SIG-M5 (cell line): ENCODE measurements at places on chromosomes 16 and 17.

GRCh38 chr16:58488531-58488930, 11.4 kb upstream of the NDRG4 start:
- no peak for DNase-seq

- no peak for DNase-seq
Measured at GRCh38 chr17:83132251-83133081, 53.1 kb downstream of the METRNL start.

GRCh38 chr16:53755026-53755910, 51.3 kb downstream of the FTO start:
- no peak for DNase-seq

GRCh38 chr16:58649707-58650106, 20.1 kb upstream of the CNOT1 start:
- DNase-seq, result no peak

DNA sequence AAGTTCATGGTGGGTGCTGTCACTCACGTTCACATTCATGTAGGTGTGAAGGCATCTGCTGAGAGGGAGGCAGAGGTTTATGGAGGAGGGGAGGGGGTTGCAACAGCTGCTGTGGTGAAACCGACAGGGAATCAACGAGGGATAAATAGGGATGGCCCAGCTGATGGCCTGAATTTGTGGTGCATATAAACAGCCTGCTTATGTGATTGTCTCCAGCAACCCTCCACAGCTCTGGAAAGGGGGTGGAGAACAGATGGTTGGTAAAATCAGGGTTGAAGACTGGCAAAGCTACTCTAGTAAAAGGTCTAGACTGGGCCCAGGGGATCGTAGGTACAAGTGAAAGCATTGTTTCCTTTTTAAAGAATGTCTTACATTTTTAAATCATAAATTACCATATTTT, 53.7 kb downstream of the IQCK start:
- DNase-seq, result no peak

DNA sequence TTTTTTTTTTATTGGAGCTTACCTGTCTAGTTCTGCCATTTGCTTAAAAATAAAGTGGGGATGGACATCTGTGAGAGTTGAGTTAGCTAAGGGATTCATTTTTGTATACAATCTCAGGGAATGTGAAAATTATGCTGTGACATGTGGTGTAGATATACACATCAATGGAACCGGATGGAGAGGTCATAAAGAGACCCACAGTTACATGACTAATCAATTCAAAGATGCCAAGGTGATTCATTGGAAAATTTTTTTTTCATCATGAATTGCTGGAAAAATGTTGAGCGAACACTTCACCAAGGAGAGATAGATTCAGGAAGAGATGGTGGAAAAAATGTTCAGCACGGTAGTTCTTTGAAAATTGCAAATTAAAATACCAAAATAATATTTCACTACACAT, 605.4 kb upstream of the KIF2B start:
- no peak for DNase-seq

GRCh38 chr16:83689385-83689831, 118.4 kb upstream of the HSBP1 start:
- no peak for DNase-seq

- no peak for DNase-seq
Measured at GRCh38 chr17:44831371-44831770, 1.3 kb upstream of the GJC1 start.

DNA sequence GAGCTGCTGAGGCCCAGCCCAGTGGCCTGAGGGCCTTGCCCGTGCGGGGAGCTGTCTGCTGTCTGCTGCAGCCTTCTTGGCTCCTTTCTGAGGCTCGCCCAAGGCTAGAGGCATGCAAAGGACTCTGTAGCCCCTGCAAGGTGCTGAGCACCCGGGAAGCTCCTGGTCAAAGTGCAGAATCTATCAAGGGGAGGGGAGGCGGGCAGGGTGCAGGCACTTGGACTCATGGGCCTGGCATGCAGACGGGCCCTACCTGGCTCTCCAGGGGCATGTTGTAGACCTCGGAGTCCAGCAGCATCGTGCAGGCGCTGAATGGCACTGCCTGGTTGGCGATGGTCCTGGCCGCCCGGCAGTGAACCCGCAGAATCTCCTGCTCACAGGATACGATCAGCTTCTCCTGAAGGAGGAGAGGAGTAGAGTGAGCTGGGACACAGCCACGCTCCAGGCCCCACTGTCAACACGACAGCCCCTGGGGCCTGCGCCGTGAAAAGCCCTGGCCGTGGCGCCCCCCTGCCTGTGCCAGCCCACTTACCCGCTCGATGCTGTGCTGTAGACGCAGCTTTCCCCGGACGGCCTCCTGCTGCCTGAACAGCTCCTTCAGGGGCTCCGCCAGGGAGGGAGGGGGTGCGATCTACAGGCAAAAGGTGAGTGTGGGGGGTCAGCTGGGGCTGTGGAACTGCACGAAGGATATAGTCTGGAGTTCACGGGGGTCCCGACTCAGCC, 57.2 kb downstream of the ZNF778 start:
- no peak for DNase-seq

GRCh38 chr16:4166821-4167220, 50.6 kb upstream of the ADCY9 start:
- DNase-seq, result no peak

- no peak for DNase-seq
Measured at GRCh38 chr16:71467810-71468209, 5.8 kb upstream of the ZNF23 start.

- no peak for DNase-seq
Measured at GRCh38 chr17:58332778-58333735, 4.5 kb upstream of the TSPOAP1 start.

- DNase-seq, result no peak
Measured at GRCh38 chr17:64385187-64386083, 5.2 kb downstream of the PECAM1 start.

- no peak for DNase-seq
Measured at GRCh38 chr16:81493755-81494433, 49.3 kb downstream of the CMIP start.

DNA sequence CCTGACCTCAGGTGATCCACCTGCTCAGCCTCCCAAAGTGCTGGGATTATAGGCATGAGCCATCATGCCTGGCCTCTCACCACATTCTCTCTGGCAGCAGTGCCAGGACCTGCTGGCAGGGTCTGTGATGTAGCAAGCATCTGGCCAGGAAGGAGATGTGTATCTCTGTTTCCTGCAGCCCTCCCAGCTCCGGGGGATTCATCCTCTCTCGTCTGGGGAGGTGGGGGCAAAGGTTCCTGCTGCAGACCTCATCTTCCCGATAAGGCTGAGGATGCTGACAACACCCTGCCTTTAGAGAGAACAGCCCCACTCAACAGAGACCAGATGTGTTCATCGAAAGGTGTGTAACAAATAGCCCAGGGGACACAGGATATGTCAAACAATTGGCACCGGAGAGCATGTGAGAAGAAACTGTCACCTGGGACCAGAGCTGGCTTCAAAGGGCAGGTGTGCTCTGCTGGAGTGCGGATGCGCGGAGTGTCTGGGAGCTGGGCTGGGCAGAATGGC, 54.8 kb upstream of the SEC14L1 start:
- no peak for DNase-seq

GRCh38 chr17:57604771-57605674, 140.1 kb downstream of the CCDC182 start:
- no peak for DNase-seq

DNA sequence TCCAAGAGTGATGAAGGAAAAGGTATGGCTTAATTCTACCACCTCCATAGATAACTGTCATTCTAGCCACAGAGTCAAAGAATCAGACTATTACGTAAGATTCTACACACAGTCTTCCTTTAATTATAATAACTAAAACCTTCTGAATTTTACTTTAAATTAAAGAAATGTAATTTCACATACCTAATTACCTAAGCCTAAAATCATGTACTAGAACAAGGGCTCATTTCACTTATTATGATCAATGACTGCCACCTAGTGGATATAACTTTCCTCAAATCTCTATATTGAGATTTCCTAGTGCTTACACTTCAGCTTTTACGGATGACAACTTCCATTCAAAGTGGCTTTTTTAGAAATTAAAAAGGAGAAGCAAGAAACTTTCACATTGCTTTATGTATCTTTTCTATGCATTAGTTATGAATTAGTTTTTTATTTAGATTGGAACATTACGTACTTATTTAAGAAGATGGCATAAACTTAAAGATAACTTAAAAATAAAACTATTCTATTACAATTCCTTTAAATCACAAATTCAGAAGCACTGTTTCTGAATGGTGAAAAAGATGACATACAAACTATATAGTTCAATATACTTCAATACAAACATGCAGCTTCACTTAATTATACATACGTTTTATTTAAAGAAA, 18.2 kb upstream of the ABCA10 start:
- no peak for DNase-seq

DNA sequence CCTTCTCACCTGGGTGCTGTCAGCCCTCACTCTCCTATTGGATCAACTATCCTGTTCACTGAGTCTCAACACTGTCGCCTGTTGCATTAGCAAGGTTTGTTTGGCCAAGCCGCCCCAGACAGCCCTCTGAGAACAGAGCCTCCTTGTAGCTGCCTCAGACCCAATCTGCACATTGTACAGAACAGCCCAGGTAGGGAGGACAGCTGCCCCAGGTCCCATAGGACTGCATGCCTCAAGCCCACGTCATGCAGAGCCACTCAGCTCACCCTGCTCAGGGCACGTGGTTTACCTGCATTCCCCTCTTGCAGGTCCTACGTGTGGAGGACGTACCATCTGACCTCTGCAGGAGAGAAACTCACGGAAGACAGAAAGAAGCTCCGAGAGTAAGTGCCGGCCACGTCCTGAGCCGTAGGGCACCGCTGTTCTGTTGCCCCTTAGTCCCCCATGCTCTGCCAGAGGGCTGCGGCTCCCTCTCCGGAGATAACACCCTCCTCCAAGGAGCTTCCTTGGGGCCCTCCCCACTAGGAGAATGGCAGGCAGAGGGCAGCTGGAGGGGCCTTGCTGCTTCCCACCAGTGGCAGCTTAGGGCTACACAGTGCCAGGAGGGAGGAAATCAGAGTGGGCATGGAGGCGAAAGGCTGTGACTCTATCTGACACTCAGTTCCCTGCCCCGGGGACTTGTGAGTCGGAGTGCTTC, 2.8 kb downstream of the SNRNP25 start:
- DNase-seq, result no peak

DNA sequence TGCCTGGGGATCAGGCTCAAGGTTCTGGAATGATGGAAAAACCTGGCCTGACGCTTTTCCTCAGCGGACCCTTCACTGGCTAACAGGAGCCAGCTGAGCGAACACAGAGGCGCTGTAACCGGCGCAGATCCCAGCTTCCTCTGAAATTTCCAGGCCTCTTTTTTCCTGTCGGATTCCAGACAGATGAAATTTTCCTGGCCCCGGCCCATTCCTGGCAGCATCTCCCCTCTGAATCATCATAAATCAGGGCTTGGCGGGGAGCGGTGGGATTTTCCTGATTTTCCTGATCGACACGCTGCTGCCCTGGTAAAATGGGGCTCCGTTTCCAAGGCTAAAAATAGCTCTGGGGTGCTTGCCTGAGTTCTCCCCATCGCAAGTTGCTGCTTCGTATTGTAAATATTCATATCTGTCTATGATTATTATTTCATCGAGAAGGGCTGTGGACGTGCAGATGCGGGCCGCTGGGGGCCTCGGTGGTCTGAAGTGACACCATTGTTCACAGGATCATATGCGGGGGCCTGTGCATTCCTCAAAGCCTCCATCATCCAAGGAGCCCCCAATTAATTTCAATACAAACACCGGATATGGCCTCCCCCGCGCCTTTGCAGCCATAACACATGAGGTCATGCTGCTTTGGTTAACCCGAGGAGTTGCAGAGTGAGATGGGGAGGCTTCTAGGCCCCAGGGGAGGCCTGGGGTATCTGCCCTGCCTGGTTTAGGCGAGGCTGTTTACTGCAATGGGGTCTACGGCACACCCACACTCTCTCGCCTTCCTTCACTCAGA, 45.8 kb upstream of the ETV4 start:
- DNase-seq, result no peak

- no peak for DNase-seq
Measured at GRCh38 chr16:10740845-10741208, 2.8 kb upstream of the NUBP1 start.

- no peak for DNase-seq
Measured at GRCh38 chr16:14307059-14307526, 236.0 kb downstream of the MRTFB start.

- DNase-seq, result no peak
Measured at GRCh38 chr17:40106760-40107521, 6.6 kb upstream of the NR1D1 start.

DNA sequence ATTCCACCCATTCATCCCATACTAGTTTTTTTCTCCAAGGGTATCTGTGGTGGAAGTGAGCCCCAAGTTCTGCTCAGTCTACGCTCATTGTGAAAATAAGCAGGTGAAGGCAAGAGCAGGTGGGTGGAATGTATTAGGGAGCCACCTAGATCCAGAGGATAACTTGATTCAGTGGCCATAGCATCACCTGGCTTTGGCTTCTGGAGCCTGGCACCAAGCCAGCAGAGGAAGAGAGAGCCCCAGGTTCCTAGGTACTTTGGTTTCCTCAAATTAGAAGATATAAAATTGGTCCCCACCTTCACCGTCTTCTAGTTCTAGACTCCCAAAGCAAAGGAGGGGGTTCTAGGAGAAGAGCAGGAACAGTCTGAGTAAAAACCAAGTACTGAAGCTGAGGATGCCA, 4.1 kb downstream of the FXR2 start:
- no peak for DNase-seq

GRCh38 chr17:18240449-18240848, 15.0 kb downstream of the LLGL1 start:
- DNase-seq, result no peak

DNA sequence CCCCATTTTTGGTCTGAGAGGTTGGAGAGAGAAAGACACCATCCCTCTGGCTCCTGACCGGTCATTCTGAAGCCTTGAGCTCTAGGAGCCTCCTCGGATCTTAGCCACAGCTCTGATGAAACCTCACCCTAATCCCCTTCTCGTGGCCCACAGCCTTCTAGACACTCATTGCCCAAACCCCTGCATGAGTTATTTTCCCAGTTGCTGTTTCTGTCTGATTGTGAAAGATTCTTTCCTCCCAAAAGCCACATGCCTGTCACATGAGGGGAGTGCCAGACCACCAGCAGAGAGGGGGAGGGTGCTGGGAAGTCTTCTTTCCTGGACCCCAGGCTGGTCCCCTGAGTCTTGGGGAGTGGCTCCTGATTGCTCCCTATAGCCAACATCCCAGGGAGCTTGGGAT, 17.6 kb upstream of the ABR start:
- peak; percentile 57 for DNase-seq

- DNase-seq, result no peak
Measured at GRCh38 chr17:3887804-3888203, 5.0 kb downstream of the CAMKK1 start.

DNA sequence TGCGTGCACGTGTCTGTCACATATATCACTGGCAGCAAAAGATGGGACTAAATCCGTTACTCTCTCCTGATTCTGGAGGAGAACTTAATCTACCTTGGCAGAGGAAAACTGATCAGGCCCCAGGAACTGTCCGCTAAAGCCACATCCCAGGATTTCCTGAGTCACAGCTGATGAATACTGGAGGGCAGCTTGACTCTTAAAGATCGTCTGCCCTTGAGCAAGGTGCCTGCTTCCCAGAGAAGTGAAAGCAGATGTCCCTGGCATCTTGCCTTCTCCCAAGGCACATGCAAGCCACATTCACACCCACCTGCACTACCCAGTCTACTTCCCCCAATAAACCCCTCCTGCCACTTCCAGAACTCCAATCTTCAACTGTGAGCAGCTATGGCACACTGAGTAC, 99.8 kb downstream of the CPPED1 start:
- DNase-seq, result no peak

GRCh38 chr16:8832717-8833105, 35.1 kb downstream of the PMM2 start:
- no peak for DNase-seq
